Activated CD4-positive, alpha-beta T cell treated with anti-CD3 and anti-CD28 coated beads, Interleukin-2, Interleukin-6, amounts not matched to agents 100 ng/mL and 50 ng/mL, durations not matched to agents 16 hours and 8 hours (primary cell): ENCODE measurements at places on chromosomes 3 and 15.

DNA sequence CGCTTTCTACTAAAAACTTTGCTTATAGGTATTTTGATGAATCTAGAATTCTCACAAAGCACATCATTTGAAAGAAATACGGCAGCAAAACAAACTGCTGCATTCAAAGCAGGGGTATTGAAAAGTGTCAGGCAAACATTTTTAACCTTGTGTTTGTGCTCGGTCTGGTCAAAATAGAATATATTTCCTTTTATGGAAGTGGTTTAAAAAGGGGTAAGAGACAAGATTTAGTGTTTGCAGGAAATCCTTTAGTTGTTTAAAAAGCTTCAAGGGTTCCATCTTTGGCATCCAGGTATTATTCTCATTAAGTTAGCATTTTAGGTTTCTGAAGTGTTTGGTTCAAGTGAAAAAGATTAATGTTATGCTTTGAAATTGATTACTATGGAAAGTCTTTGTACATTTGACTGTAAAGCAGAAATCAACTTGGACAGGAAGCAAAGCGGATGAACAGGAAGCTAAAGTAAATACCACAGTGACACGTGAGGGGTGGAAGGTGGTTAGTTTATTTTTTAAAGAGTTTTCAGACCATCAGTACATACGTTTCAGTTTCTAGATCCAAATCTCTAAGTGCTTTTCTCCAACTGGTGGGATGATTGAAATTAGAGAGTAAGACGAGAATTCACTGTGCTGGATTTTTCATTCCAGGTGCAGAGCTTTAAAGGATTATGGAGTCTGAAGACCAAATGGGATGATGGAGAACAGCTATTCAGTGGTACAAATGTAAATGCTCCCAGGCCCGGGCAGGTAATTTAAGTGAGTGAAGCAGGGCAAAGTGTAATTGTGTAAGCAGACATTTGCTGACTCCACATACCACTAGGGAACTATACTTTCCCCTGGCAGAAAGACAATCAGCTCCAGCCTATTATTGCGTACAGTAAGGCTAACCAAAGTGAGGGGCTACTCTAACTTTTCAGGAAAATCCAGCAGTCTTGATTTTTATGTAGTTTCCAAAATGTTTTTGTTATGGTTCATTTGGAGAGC is 341.8 kb upstream of the TBL1XR1 start:
- peak; percentile 38 for DNase-seq

DNA sequence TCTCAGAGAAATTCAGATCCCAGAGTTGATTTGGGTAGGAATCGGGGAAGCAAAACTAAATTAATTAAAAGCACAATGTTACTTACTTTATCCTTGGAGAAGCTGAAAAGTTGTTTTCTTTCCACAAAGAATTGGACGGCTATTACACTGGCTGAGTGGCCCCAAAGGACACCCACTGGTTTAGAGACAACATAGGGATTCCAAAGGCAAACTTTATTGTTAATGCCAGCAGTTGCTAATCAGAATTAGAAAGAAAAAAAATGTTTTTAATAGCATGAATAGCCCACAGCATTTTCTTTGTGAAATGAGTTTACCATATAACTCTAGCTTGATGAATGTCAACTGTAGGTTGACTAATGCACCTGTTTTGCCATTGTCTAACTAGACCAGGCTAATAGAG is 51.7 kb downstream of the WDR49 start:
- DNase-seq = no peak

DNA sequence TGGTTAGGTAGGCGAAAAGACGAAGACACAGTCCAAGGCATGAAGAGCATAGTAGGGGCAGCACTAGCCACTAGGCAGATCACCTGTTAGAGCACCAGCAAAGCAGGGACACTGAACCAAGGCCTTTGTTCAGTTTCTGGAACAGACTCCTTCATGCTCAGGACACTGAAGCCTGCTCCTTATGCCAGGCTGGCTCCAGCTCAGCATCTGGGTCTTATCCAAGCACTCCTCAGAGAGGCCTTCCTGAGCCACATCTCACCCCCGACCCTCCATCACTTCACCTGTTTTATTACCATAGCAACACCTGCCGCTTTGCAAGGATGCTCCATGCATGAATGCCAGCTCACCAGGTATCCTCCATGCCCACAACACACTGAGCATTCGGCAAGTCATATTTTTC is 206.3 kb upstream of the CHRNA7 start:
- no peak for DNase-seq

GRCh38 chr3:40329071-40329470 is 19.6 kb downstream of the EIF1B start:
- no peak for DNase-seq

- no peak for DNase-seq
Measured at GRCh38 chr3:115655761-115656282, 32.5 kb downstream of the GAP43 start.

DNA sequence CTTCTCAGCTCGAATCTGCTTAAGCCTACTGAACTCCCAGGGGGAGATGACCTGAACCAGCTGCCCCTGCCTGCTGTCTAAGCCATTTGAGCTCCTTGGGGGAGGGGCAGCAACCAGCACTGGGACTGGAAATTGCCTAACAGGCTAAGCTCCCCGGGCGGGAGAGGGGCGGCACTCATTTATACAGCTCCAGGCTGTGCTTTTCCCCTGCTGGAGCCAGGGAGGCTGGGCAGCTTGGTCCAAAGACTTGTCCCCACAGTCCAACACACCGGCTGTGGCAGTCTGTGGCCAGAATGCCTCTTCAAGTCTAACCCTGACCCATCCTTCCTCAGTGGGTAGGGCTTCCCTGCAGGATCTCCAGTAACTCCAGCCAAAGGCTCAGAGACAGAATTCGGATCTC is 1241.5 kb downstream of the ROBO2 start:
- no peak for DNase-seq

- DNase-seq = no peak
Measured at GRCh38 chr3:10505050-10505790, at the start of gene ATP2B2. Gene ATP2B2, minus strand, starts transcription at chr3:10505586. Its CDS starts 56,043 bp downstream, at chr3:10449543.

DNA sequence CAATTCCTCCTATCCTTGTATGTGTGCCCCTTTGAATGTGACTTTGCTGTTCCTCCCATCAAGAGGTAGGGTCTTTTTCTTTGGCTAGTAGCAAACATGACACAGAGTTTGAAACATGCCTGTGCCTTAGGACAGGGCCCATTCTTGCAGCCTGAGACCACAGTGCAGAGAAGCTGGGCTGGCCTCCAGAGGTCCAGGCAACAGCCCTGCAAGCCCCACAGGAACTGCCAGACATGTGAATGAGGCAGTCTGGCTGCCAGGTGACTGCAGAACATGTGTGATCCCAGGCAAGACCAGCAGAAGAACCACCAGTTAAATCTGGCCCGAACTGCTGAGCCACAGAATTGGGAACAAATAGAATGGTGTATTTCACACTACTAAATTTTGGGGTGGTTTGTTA is 1.2 kb upstream of the HGD start:
- no peak for DNase-seq

DNA sequence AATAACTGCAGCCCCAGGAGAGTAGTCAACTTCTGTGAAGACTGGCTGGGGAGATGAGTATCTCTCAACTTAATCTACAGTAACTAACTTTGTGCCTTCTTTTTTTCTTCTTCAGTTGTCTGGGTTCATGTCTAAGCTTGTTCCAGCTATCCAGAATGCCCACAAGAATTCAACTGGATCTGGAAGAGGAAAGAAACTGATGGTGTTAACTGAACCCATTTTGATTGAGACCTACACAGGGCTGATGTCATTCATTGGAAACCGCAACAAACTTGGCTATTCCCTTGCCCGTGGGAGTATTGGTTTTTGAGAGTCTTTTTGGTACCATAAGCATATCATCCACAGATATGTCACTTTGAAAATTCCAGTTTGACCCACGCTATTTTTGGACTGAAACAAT is 148.7 kb downstream of the TPRG1 start:
- DNase-seq = no peak

DNA sequence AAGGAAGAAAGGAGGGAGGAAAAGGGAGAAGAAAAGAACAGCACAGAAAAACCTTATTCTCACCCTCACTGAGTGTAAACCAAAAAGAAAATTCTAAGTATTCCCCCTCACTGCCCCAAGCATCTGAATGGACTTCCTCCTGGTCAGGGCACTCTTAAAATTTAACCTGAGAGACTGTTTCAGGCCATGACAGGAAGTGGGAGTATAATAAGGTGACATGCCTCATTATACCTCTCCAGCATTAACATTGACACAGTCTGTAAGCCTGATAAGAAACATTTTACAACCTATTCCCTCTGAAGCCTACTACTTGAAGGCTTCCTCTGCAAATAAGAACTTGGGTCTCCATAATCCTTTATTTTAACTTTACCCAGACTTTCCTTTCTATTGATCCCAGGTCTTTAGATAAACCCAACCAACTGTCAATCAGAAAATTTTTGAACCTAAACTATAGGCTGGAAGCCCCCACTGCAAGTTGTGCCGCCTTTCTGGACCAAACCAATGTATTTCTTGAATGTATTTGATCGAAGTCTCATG is 41.7 kb downstream of the SLCO2A1 start:
- no peak for DNase-seq

DNA sequence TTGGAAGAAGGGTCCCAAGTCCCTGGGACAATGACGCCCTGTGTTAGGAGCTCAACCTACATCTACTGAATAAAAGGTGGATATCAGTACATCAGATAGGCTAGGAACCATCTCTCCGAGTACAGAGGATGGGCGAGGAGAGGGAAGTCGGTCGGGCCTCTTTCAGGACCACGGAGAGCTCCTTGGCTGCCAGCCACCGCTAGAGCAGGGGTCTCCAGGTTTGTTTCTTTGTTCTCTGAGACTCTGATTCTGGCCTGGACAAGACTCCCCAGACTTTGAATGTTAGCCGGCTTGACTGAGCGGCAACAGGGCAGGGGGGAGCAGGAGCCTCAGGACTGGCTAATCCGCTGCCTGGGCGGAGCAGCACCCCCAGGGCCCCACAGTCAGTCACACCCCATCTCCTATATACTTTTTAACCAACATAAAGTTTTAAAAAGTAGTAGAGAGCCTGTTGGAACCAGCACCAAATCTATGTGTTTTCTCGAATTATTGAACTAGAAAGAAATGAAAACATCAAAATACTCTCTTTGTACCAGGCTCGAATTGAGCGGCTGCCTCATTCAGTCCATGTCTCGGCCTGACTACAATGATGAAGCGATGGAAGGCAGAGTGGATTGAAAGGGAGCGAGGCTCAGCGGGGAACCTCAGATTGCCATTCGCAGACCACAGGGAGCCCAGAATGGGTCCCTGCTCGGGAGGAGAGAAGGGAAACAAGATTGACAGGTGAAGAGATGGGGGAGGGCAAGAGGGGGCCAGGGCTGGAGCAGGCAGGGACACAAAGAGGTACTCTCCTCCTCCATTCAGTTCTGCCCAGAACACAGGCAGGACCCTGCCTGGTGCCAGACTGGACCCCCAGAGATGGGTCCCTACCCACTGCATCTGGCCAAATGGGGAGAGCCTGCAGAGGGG is 131.6 kb downstream of the TPRA1 start:
- peak; percentile 29 for DNase-seq

- no peak for DNase-seq
Measured at GRCh38 chr15:98077186-98077585, 116.7 kb downstream of the ARRDC4 start.

DNA sequence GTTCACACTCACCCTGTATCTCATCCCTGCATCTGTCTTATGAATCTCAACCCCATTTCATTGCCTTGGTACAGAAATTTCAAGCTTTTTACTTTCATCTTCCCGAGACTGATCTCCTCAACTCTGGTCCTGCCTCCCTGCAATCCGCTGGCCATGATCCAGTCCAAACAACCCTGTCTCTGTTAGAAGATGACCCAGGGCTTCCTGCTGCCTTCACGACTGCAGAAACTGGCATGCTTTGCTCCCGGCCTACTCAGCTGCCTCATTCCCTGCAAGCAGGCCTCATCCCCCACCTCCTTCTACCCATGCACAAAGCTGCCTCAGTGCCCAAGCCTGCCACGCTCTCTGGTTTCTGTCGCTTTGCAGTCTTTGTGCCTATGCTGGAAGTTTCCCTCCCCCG is 12.4 kb downstream of the HES1 start:
- no peak for DNase-seq

GRCh38 chr15:52567871-52568600 is 794 bp downstream of the ARPP19 start:
- DNase-seq = peak; percentile 39

- no peak for DNase-seq
Measured at GRCh38 chr3:29475854-29476253, 195.0 kb downstream of the RBMS3 start.

GRCh38 chr15:35181538-35181937 is 96.4 kb upstream of the NANOGP8 start:
- DNase-seq = peak; percentile 42

DNA sequence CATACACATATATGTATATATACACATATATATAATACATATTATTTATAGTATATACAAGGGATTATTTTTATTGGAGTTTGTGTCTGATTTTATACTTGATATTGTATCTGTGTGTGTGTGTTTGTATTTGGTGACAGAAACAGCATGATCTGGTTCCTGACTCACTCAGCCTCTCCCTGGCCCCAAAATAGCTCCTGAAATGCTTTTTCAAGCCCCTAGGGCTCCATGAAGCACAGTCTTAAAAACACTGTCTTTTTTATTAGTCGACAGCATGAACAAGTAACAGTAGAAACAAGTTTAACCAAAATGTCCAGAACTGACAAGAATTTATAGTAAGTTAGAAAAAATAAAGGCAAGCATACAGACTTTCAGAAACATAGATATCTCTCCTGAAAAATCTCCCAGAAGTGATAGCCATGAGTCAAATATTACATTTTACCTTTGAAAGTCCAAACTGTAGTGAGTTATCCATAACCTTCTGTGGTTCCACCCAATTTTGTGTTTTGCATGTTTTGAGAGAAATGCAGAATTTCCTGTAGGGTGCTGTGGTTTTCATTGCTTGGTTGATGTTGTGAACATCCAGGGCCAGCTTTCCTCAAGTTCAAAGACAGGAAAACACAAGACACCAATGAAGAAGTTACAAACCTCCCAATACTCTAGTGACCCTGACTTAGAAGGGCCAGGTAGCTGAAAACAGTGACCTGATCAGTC is 98.5 kb upstream of the CCDC80 start:
- peak; percentile 23 for DNase-seq

GRCh38 chr3:30516238-30516637 is 90.2 kb upstream of the TGFBR2 start:
- DNase-seq = no peak

GRCh38 chr15:75631935-75632334 is 6.4 kb upstream of the SNUPN start:
- no peak for DNase-seq

DNA sequence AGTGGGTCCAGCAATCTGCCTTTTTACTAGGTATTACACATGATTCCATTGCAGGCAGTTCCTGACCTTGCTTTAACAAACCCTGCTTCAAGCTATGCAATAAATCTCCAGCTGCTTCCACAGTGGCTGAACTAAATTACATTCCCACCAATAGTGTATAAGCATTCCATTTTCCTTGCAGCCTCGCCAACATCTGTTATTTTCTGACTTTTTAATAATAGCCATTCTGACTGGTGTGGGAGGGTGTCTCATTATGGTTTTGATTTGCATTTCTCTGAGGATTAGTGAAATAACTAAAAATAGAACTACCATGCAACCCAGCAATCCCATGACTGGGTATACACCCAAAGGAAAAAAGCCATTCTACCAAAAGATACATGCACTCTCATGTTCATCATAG is 36.4 kb upstream of the DNAJC13 start:
- DNase-seq = no peak
